Ovary (tissue), 10 donors: ENCODE measurements at places on chromosomes 2 and 18. TPM values are rescaled to one million over a fixed set of nuclear protein-coding genes. Genes with fewer than 3 reads are reported as not detected.

DNA sequence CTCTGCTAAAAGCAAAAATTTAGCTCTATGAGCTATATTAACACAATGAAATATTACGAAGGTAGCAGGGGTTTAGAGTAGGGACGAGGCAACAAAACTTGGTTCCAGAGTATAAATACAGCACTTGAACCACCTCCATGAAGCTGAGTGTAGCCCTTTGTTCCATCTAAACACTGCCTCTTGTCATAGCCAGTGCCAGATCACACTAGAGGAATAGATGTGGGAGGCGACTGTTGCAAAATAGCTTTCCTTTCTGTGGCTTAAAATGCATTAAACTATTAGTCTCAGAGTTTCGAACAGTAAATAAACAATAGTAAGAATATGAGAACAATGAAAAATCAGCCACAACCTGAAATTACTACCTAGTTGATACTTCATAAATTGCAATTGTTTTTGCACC lies 29.8 kb downstream of the PIEZO2 start:
- no peak for DNase-seq

The SLC38A11 gene
- total RNA-seq: 1.2 TPM

- DNase-seq: no peak
Observed at GRCh38 chr2:224555823-224556366, 29.3 kb downstream of the CUL3 start.

DNA sequence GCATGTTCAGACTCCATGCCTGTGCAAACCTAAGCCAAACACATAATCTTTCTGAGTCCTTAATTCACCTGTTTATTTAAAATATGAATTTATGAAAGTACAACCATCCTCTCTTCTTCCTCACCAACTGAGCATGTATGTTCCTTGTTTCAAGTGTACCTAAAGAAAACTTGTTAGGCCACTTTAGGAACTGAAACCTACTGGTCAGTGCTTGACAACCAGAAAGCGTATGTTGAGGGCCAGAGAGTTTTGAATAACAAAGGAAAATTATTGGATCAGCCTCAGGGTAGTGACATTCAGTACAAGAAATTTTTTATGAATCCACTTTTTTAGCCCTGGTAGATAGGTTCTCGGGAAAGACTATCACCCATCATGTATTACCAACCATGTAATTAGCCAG lies 847.6 kb upstream of the CELF4 start:
- no peak for DNase-seq

DNA sequence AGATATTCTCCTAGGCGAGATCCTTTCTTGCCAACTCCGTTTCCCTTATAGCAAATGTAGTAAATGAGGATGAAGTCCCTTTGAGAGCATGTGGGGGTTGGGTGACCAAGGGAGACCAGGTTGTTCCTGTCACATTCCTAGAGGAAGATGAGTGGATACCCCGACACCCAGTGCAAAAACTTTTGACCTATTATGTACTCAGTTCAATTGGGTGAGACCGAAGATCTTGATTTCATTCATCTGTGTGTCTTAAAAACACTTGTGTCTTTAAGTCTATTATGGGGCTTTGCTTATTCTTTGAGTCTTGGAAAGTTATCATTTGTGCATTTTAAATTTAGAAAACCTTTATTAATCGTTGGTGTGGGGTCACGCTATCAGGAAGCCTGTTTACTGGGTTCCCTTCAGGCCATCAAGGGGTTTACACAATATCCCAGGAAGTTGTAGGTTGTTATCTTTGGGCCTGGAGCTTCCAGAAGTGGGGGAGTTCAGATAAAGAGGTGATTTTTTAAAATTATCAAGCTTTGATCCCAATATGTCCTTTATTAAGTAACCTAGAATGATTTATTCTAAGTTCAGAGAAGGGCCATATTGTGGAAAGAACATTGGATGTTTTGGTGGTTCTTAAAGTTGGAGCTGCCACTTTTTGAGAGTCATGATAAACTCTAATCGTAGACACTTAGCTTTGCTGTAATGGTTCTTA lies 2.8 kb downstream of the RHOB start:
- DNase-seq: no peak

The REG3G gene
- 1.5 TPM for total RNA-seq

DNA sequence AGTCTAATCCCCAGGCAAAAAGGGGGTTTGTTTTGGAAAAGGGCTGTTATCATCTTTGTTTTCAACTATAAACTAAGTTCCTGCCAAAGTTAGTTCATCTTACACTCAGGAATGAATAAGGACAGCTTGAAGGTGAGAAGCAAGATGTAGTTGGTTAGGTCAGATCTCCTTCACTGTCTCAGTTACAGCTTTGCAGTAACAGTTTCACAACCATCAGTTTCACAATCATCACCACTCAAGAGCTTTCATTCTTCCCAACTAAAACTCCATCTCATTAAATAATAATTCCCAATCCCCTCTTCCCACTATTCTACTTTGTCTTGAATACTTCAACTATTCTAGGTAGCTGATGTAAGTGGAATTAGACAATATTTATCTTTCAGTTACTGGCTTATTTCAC lies 200.9 kb downstream of the NYAP2 start:
- no peak for DNase-seq

DNA sequence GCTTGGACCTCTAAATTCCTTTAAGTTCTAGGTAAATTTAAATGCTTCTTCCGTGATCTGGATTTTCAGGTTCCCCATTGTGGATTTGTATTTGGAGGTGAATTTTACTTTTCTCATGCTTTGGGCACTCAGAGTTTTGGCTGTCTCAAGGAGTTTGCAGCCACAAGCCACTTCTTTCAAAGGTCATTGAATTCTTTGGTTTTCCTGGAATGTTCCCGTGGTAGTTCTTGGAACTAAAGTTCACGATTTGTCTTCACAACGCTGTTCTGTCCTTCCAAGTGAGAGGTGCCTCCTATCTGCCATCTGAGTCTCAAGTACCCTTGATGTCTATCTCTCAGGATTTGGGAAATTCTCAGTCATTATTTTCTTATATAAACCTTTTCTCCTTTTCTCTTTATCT lies 1438.7 kb upstream of the ZEB2 start:
- DNase-seq: no peak

- DNase-seq: no peak
Observed at GRCh38 chr18:37408676-37409265, 156.8 kb downstream of the CELF4 start.

DNA sequence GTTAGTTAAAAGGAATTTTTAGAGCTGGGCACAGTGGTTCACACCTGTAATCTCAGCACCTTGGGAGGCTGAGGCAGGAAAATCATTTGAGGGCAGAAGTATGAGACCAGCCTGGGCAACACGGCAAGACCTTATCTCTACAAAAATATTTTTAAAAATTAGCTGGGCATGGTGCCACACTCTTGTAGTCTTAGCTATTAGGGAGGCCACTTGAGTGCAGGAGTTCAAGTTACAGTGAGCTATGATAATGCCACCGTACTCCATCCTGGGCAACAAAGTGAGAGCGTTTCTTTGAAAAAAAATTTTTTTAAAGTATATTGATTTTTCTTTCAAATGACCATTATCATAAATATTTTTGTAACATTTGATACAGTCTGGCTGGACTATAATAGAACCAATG lies 93.6 kb upstream of the FAM117B start:
- no peak for DNase-seq

DNA sequence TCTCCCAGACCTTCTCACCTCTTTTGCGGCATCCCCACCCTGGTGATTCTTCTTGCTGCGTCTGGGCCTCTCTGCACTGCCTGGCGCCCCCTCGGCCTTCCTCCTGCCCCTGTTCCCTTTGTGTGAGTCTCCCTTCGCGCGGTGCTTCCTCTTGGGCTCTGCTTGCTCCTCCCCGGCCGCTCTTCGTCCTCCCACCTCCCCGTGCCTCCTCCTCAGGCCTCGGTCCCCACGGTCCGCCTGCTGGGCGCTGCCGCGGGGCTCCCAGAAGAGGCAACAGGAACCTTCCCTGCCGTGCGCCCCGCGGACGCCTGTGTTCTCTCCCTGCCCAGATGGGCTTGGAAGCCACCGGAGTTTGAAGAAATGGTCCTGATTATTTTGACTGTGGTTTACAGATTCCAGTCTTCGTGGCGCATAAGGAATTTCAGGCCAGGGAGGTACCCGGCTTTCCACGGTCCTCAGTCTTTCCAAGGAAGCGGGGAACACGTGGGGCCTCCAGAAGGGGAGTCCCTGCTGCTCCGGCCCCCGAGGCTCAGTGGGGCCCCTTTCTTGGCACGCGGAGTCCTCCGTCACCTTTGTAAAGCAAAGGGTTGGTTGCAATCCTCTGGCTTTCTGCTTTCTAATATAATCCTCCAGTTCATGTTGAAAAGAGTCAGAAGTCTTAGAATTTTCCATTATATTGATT lies 13.1 kb downstream of the RNU2-63P start:
- no peak for DNase-seq

GRCh38 chr2:138121666-138122661 lies 157.7 kb downstream of the HNMT start:
- DNase-seq: no peak

GRCh38 chr2:24328010-24328409 lies 32.3 kb downstream of the ITSN2 start:
- DNase-seq: no peak

The GCG gene
- total RNA-seq: not detected

DNA sequence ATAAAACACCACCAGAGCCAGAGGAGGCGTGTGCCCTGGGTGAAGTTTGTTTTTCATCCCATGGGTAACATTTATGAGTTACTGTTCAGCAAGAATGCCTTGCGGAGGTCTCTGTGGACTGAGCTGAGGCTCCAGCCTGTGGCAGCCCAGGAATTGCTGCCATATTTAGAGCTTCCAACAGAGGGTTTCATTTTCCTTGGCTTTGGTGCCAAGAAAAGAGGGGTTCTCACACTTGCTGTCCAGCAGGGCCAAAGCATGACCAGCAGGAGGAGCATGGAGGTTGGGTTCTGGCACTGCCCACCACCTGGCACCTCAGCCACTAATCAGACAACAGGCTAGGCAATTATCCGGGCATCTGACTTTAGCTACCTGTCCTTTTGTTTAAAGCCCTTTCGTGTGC lies 36.7 kb downstream of the EPAS1 start:
- DNase-seq: no peak

DNA sequence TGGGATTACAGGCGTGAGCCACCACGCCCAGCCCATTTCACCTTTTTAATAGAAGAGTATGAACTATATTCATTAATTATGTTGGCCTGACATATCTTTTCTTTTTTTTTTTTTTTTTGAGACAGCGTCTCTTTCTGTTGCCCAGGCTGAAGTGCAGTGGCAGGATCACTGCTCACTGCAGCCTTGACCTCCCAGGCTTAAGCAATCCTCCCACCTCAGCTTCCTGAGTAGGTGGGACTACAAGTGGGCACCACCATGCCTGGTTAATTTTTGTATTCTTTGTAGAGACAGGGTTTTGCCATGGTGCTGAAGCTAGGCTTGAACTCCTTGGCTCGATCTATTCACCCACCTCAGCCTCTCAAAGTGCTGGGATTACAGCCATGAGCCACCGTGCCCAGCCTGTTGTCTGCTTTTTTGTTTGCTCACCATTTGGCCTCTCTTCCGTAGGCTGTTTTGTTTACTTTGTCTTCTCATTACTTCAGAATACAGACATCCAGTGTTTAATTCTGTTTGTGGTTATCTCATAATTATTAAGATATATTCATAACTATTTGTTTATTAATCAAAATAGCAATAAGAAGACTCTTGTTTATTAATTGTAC lies 16.3 kb upstream of the CDH2 start:
- DNase-seq: no peak

The IL1R1 gene
- 34.2 TPM for total RNA-seq

- DNase-seq: no peak
Observed at GRCh38 chr2:177195194-177195593, 17.4 kb upstream of the HNRNPA3 start.
